NB4 (cell line): ENCODE measurements at places on chromosomes 13 and 19.
A peak's percentile ranks its signal among the peaks of the same experiment; 100 is the strongest.

DNA sequence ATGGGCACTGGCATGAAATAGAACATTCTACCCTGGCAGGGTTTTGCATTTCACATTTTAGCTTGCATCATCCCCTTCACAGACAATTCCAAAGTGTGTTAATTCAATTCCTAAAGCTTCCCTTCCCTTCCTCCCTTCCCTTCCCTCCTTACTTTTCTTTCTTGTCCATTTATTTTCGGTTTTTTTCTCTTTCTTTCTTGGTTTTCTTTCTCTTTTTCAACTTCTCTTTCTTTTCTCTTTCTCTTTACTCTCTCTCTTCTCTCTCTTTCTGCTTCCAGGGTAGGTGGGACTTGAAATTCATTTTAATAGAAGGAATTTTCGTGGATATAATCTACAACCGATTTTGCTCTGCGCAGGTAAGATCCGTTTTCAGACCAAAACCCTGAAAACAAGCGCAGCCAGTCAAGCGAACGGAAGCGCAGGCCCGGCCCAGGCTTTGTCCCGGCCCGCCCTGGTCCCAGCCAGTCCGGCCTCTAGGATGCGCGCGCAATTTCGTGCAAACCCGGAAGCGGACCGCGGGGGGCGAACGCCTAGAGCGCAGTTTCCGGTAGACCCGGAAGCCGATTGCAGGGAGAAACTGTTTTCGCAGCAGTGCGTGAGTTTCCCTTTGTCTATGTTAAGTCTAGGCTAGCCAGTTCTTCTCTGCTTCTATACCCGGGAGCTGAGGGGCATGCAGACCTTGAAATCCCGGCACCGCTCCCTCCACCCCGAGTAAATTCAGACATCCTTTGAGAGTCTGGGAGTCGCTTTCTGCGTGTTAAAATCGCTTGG lies at the start of gene ZNF528:
TSS of gene ZNF528 (plus strand) at position 540 of the 771 bp plus-strand sequence. CDS start 4,165 bp downstream, outside the sequence.
- peak; percentile 91 for DNase-seq

DNA sequence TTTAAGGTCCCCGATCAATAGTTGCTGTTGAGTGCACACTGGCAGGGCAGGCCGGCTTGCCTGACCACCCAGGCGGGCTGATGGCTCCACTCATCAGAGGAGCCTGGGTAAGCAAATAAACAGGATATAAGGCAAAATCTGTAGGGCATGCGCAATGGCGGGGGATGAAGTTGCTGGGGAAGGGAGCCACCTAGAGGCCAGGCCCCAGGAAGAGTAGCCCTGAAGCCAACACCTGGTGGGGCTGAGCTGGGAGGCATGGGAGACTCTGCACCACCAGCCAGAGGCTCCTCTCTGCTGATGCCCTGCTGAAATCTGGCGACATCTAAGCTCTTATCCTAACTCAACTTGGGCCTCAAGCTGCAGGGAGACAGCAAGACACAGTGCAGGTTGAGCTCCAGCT lies 324.3 kb downstream of the ZNF536 start:
- peak; percentile 35 for DNase-seq

GRCh38 chr19:51009061-51009891 lies 7.9 kb upstream of the KLK8 start:
- no peak for DNase-seq

DNA sequence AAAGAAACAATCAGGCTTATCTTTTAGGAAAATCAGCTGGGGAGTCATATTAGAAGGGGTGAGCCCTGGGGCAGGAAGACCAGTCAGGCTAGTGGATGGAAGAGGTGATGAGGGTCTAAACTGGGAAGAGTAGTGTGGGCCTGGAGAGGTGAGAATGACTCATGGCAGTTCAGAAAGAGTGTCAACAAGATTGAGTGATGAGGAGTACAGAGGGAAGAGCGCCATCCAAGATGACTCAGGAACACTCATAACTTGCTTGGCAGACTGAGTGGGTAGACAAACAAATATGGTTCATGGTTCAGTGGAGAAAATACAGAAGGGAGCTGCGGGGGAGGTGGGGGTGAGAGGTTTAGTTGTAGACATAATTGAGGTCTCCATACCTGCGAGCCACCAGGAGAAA lies 17.3 kb upstream of the CLDN10 start:
- DNase-seq = no peak

- DNase-seq = peak; percentile 74
Measured at GRCh38 chr19:17871878-17872250, at the start of gene SLC5A5. Gene SLC5A5 (plus strand): TSS chr19:17871945. CDS start chr19:17872320, 375 bp downstream.

DNA sequence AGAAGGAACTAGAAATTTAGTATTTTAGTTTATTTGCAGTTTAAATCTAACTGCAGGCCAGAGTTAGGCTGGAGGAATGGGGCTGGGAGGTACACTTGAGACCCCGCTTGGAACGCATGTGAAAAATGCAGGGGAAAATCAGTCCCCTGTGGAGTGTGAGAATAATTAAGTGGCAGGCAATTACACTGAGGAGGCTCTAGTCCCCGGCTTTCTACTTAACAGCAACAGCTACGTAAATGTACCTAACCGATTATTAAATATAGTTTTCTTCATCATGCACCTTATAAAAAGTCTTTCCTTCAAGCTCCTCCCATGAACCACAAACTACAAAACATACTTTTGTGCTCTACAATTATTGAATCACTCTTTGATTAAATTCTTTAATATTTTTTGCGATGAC lies 804 bp downstream of the ZNF708 start:
- DNase-seq = peak; percentile 41

DNA sequence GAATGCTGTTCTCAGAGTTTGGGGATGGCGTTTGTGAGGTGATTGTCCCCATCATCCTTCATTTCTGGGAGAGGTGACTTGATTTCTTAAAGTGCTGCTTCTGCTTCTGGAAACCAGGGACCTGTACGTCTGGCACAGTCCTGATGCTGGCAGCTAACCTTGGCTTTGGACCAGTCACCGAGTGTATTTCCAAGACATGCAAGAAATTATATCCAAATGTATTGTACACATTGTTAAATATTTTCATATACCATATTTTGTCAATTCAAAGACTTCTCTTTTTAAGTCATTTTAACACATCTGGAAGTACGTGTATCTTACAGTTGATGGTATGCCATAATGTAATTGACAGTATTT lies 97.4 kb downstream of the ARHGEF7 start:
- no peak for DNase-seq

DNA sequence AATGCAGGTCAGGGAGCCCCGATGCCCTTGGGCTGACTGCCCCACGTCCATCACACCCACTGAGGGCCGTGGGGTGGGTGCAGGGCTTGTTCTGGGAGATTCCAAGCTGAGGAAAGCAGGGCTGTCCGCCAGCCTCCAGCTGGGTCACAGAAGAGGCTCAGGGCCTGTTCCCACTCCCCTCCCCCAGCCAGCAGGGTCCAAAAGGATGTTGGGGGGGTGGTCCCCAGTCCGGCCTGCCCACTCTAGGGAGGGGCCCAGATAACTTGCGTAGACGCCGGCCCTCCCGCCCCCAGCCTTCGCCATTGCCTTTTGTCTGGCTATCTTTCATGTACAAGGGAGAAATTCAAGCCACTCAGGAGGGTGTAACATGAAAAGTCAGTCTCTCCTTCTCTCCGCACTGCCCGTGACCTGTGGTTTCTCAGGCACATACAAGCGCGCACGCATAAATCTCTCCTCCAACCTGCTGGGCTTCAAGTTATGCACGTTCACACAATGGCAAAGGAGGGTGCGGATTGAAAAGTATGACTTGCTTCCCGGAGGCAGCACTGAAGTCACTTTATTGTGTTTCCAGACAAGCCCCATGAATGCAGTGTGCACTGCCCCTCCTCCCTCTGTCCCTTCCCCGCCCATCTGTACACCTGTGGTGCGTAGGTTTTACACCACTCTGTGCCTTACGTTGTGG lies 20.2 kb downstream of the CARM1 start:
- no peak for DNase-seq

DNA sequence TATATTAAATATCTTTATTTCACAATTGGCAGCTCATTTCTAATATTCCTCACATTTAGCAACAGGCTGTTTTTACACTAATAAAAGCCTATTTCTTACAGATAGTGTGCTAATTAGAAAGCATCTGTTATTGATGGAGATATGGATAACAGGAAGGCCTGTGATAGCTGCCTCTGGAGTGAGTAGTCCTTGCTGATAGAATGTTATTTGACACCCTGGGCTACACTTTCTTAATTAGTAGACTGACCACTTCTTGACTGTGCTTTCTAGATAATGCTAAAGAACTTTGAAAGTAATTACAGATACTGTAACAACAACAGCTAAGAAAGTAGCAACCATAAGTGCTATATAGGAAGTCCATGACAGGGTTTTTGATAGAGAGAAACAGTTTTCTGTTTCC lies 554.3 kb downstream of the DIAPH3 start:
- no peak for DNase-seq

GRCh38 chr19:18768997-18769891 lies 21.9 kb downstream of the COMP start:
- no peak for DNase-seq

- peak; percentile 23 for DNase-seq
Measured at GRCh38 chr13:45257638-45258333, 56.9 kb upstream of the KCTD4 start.

- DNase-seq = peak; percentile 31
Measured at GRCh38 chr13:81171065-81171647, 830.2 kb upstream of the SPRY2 start.

DNA sequence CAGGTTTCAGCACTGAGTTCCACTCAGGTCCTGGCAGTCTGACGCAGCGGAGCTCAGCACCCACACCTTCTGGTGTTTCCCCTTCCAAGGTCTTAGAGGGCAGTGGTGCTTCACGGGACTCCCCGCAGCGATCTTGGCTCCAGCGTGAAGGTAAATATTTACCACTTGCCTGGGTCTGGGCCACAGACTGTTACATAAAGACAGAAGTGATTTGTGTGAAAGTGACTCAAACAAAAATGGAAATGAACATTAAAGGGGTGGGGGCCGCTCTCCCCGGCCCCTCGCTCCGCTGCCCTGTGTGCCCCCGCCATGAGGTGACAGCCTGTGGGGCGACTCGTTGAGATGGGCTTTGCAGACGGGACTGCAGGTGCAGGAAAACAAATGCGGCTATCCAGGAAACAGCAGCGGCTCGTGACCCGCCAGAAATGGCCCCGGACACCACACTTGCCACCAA lies 55.0 kb downstream of the GGACT start:
- no peak for DNase-seq

DNA sequence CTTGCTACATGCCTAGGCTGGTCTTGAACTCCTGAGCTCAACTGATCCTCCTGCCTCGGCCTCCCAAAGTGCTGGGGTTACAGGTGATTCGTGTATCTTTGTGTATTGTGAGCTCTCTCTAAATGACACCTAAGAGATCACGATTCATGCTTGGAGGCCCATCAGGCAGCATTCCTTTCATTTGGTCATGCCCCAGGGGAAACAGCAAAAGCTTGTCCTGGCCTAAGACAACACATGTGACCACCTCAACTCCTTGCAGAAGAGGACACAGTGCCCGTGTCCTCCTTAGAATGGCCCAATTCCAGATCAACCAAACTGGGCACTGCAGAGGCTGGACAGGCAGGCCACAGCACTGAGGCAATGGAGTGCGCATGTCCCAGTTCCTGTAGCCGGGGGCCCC lies 32.5 kb downstream of the ZC3H4 start:
- DNase-seq = no peak

- no peak for DNase-seq
Measured at GRCh38 chr13:59038824-59039223, 1124.9 kb downstream of the DIAPH3 start.
